Small intestine (tissue), 16 donors: ENCODE measurements at places on chromosomes 12 and 14.
A peak's percentile ranks its signal among the peaks of the same experiment; 100 is the strongest.

DNA sequence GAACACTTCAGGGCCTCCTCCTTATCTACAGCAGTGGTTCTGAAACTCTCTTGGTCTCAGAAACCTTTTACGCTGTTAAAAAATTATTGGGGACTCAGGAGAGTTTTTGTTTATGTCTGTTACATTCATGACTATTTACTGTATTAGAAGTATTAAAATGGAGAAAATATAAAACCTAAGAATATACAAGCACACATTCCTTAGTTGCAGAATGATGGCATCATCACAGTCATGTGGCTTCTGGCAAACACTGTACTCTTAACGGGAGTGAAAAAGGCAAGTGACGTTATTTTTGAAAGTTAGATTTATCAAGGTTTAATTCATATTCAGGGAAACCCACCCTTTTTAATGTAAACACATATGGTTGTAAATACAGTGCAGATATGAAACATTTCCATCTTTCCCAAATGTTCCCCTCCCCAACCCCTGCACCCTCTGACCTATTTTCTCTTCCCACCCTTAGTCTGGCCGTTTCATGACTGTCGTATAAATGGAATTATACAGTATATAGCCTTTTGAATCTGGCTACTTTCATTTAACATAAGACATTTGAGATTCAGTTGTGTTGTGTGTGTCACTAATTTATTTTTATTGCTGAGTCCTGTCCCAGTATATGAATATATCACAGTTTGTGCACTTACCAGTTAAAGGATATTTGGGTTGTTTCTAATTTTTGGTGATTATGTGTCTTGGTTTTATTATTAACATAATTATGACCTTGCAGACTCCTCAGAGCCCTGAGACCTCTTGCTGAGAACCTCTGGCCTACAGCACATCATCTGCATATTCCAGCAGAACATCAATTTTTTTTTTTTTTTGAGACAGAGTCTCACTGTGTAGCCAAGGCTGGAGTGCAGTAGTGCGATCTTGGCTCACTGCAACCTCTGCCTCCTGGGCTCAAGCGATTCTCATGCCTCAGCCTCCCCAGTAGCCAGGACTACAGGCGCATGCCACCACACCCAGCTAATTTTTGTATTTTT is 457.0 kb downstream of the PCNX1 start:
- no peak for DNase-seq

DNA sequence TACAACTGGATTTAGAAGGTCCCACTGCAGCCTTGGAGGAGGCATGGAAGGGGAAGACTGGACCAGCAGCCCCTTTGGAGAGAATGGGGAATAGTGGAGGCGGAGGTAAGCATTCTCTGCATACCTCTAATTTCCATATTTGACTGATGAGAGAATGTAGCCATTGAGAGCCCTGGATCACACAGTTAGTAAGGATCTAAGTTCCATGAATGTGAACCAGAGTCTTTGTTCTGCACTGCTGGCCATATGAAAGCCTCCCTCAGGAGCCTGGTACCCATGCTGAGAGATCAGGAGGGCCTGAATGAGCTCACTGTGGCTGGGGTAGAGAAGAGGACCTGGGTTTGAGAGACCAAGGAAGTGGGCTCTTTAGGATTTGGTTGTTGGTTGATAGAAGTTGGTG is 192.1 kb downstream of the TMEM132C start:
- DNase-seq = no peak

- DNase-seq = no peak
Measured at GRCh38 chr14:71591929-71592328, 340.3 kb upstream of the RGS6 start.

- no peak for DNase-seq
Measured at GRCh38 chr12:83800022-83800421, 1112.6 kb downstream of the SLC6A15 start.

GRCh38 chr14:50865391-50866076 is 6.3 kb upstream of the ABHD12B start:
- no peak for DNase-seq

- DNase-seq = no peak
Measured at GRCh38 chr12:82842480-82842879, 155.8 kb downstream of the TMTC2 start.

- DNase-seq = no peak
Measured at GRCh38 chr14:76812093-76812421, 625 bp downstream of the ANGEL1 start.

GRCh38 chr12:120741476-120742421 is 16.1 kb downstream of the ACADS start:
- DNase-seq = peak; percentile 45

- no peak for DNase-seq
Measured at GRCh38 chr14:50410921-50411320, 14.2 kb upstream of the CDKL1 start.

DNA sequence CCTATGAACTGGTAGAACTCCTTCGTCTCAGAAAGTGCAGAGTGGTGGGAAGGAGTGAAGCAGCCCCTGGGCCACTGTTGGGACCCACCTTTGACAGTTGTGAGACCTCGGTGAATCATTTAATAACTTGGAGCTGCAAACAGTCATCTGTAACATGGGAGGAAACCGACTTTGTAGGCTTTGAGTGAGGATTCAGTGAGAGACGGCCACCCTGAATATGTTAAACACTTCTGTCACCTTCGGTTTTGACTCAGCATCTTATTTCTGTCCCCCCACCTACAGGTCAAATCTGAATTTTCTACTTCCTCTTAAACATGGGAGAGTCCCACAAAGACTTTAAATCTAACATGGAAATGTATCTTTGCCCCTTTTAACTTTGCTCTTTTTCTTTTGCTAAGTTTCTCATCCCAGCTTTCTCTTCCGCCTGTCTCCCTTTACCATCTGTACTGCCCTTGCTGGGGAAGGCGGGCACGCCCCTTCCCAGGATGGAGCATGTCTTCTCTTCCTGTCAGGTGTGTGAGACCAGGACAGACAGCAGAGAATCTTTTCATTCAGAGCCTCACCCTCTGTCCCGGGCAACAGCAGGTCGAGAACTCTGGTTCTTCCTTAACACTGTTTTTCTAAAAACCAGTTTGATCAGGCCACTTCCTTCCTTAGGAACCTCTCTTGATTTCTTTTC is 37.1 kb downstream of the ZC3H14 start:
- no peak for DNase-seq

DNA sequence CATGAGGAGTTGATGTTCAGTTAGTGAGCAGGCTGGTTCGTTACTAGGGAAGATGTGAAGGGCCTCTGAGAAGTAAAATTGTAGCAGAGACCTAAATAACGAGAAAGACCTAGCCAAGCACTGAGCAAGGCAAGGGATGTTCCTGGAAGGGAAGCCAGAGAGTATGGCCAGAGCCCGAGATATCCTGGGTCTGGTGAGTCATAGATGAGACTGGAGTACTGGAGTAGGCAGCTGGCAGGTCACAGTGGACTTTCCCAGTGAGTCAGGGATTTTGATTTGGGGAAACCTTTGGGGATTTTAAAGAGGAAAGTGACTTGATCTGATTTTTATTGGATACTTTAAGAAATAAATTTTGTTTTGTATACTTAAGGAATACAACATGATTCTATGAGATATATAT is 369.0 kb downstream of the DIO2 start:
- DNase-seq = no peak

- no peak for DNase-seq
Measured at GRCh38 chr14:99968191-99968920, 96.9 kb upstream of the EVL start.

DNA sequence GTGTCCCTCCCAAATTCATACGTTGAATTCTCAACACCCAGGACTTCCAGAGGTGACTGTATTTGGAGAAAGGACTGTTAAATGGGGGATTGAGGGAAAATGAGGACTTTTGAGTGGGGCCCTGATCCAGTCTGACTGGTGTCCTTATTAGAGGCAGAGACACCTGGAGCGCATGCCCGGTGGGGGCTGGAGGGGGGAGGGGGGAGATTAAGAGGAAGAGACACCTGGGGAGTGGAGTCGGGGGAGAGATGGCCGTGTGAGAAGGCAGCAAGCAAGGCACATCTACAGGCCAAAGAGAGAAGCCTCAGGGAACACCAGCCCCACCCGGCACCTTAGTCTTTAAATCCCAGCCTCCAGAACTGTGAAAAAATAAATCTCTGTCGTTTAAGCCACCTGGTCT is 209.7 kb downstream of the SLC41A2 start:
- DNase-seq = no peak

- DNase-seq = no peak
Measured at GRCh38 chr14:38994731-38995130, 108.3 kb downstream of the SEC23A start.

DNA sequence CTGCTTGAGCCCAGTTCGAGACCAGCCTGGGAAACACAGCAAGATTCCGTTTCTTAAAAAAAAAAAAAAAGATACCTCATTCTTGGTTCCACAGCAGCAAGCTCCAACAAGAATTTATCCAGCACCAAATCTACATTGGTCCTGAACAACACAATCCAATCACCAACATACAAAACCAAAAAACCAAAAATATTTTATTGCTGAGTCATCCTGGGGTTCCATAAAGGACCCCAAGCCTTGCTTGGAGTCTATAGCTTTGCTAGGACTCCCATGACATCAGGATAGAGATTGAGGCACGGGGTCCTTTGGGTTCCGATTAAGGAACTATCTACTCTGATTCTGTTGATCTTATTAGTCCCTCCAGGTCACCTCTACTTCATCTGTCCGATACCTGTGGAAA is 7.7 kb downstream of the OSGEP start:
- no peak for DNase-seq

- DNase-seq = no peak
Measured at GRCh38 chr12:57693317-57693658, 644 bp upstream of the OS9 start.

- peak; percentile 27 for DNase-seq
Measured at GRCh38 chr14:88380405-88380804, 5.1 kb upstream of the SPATA7 start.

- no peak for DNase-seq
Measured at GRCh38 chr12:121288158-121288845, 8.2 kb downstream of the CAMKK2 start.

DNA sequence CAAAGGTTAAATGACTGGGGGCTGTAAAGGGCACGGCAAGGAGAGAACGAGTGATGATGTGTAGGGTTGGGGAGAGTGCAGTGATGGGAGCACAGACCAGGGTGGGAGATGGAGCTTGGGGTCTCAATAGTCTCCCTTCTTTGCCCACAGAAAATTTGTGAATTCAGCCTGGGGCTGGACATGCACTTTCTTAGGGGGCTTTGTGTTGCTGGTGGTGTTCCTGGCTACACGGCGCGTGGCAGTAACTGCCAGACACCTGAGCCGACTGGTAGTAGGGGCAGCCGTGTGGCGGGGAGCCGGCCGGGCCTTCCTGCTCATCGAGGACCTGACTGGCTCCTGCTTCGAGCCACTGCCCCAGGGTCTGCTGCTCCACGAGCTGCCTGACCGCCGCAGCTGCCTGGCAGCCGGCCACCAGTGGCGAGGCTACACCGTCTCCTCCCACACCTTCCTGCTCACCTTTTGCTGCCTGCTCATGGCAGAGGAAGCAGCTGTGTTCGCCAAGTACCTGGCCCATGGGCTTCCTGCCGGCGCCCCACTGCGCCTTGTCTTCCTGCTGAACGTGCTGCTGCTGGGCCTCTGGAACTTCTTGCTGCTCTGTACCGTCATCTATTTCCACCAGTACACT is 1.7 kb downstream of the FITM1 start:
- DNase-seq = no peak

DNA sequence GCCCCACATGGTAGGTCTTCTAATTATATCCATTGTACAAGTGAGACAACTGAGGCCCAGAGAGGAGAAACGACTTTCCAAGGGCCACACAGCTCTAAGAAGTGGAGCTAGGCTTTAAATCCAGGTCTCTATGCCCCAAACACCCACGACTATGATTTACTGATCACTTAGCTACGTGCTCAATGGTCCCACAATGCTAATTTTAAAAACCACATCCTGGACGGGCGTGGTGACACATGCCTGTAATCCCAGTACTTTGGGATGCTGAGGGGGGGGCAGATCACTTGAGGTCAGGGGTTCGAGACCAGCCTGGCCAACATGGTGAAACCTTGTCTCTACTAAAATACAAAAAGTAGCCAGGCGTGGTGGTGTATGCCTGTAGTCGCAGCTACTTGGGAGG is 8.4 kb upstream of the MLEC start:
- DNase-seq = no peak

DNA sequence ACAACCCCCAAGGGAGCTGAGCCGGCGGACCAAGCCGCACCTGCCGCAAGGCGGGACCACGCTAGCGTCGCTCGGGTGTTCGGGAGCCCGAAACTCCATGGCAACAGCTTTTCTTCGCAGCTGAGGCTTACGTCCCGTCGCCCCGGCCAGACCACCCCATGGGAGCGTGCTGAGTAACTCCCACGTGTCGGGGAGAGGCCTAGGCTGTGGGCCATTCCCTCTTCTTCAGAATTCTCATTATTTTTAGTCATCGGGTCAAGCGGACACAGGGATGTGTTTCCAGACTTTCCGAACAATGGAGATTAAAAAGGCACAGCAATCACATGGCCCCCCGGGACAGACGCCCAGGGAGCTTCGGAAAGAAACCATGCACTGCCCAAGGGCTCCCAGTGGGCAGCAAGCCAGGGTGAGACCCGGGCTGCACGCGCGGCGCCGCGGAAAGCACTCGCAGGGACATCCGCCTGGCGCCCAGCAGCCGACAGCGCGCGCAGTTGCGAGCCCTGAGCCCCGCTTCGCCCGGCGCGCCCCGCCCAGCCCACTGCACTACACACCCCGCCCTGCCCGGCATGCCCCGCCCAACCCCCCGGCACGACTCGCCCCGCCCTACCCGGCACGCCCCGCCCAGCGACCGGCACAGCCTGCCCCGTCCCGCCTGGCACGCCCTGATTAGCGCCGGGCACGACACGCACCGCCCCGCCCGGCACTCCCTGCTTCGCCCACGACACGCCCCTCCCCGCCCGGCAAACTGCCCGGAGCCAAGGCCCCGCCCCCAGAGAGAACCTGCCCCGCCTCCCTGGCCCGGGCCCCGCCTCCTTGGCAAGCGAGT is 422 bp upstream of the AK7 start:
- DNase-seq = peak; percentile 98

DNA sequence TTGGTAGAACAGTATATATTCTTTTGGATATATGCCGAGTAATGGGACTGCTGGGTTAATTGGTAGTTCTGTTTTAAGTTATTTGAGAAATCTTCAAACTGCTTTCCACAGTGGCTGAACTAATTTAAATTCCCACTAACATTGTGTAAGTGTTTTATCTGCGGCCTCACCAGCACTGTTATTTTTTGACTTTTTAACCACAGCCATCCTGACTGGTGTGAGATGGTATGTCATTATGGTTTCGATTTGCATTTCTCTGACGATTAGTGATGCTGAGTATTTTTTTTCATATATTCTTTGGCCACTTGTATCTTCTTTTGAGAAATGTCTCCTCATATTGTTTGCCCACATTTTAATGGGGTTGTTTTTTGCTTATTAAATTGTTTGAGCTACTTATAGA is 357.4 kb downstream of the C12orf50 start:
- DNase-seq = no peak

GRCh38 chr14:68578597-68578996 is 214.3 kb downstream of the ZFP36L1 start:
- no peak for DNase-seq

- no peak for DNase-seq
Measured at GRCh38 chr12:27709932-27710591, 570 bp upstream of the MRPS35 start.

DNA sequence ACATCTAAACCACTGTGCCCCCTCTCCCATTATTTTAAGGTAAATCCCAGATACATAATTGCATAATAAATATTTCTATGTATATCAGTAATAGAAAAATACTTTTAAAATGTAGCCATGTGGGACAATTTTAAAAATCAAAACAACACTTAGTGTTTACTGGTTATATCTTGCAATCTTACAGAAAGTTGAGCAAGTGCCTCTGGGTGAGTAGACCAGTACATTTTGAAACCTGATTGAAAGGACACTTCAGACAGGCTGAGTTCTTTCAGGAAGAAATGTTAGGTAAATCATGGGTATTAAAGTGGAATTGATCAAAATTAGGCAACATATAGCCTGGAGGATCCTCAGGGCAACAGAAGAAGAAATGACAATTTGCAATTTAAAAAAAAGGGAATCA is 7.2 kb downstream of the SLC38A4 start:
- DNase-seq = no peak
